Stimulated activated CD4-positive, alpha-beta T cell treated with anti-CD3 and anti-CD28 coated beads, Interleukin-15, amount 100 ng/mL, for 24 hours (primary cell): ENCODE measurements at places on chromosomes 3 and 15.
A peak's percentile ranks its signal among the peaks of the same experiment; 100 is the strongest.

DNA sequence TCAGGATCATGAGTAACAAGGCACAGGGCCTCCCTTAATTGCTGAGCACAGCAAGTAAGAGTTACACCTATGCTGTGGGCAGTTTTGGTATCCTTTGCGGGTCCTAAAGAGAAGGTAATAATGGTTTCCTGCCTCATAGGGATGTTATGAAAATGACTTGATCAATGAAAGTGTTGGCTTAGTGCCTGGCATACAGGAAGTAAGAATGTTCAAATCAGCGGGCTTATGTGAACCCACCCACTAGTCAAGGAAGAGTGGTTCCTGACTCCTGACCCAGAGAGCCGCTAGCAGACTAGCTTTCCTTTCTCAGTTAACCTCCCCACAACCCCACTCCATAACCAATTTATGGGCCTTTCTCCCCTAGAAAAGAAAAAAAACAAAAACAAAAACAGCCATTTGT lies 5.2 kb upstream of the ADAMTS9 start:
- DNase-seq, result no peak

DNA sequence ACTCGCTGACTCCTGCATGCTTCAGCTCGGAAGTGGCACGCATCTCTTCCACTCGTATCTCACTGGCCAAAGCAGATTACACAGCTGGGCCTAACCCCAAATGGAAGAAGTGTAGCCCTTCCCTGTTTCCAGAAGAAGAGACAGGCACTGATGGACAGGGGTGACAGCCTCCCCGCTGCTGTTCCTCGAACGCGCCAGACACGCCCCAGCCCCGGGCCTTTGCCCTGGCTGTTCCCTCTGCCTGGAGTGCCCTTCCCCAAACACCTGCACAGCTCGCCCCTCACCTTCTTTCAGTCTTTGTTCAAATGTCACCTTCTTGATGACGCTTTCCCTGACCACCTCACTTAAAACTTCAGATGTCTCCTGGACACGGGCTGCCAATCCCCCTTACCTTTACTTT lies 26.0 kb upstream of the CYP11A1 start:
- DNase-seq, result no peak

DNA sequence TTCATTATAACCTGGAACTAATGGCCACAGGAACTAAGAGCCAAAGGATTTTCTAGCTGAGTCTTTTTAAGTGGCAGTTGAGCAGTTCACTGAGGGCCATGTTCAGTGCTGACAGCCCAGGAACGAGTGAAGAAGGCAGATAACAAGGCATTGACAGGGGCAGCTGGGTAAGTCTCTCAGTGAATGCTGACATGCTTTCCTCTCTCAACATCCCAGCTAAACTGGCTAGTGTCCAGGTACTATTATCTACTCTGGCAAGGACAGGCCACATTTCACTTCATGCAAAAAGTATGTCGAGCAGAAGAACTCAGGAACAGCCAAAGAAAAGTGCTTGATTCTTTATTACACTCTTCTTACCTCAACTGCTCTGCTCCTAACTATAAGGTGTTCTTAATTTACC lies 515.9 kb downstream of the NLGN1 start:
- no peak for DNase-seq

- no peak for DNase-seq
Observed at GRCh38 chr15:70775160-70775559, 11.8 kb upstream of the UACA start.

- no peak for DNase-seq
Observed at GRCh38 chr3:161153480-161153879, 48.3 kb upstream of the B3GALNT1 start.

- DNase-seq, result no peak
Observed at GRCh38 chr3:191783024-191783423, 322.1 kb downstream of the PYDC2 start.

DNA sequence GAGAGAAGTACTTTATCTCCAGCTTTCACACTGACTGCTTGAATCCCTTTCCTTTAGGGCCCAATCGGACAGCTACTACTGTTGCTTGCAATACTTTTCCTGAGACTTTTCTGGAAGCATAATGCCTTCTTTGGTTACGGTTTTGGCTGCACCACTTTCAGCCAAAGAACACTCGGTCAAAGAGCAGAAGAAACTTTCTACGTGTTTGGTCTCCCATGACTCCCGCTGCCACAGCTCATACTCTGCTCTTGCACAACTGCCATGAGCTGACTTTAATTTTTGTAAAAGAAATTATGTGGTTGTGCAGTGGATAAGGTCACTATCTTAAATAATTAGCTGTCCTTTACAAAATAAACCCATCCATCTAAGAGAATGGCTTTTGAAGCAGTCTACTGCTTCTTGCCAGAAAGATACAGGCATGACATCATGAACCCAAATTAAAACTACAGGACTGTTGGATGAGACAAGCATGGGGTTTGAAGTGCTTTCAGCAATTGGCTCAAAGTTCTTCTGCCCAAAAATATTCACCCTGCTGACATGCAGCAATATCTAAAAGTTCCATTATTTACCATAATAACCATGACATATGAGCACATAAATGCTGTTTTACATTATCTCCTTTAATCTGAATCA lies 42.0 kb downstream of the PROS1 start:
- no peak for DNase-seq

DNA sequence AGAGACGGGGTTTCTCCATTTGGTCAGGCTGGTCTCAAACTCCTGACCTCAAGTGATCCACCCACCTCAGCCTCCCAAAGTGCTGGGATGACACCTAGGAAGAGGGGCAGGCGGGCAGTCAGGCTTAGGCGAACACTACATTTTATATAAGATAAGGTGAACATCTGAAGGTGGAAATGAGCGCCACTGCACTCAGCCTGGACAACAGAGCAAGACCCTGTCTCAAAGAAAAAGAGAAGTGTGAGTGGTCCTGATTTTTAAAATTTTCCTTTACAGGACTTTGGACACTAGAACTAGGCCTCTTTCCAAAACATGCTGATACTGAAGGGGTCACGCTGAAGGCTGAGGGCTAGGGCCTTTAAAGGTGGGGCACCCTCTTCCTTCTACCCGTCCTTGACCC lies 48.0 kb downstream of the ZDHHC19 start:
- DNase-seq, result no peak

DNA sequence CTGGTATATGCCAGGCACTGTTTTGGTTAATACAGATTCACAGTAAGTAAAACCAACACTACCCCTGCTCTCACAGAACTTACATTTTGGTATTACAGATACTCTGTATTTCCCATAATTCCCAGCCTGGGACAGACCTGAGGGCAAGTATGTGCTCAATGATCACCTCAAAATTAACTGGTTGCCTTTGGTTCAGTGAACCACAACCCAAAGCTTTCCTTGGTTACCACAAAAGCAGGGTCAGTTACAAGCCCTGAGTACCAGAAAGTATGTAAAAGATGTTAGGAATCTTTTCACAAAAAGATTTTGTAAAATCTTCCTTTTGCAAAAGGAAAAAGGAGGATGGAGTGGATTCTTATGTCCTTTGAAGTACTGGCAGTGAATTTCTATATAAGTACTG lies 72.2 kb upstream of the GUCA1C start:
- DNase-seq, result no peak

- no peak for DNase-seq
Observed at GRCh38 chr15:56495053-56495452, 30.1 kb upstream of the MNS1 start.

DNA sequence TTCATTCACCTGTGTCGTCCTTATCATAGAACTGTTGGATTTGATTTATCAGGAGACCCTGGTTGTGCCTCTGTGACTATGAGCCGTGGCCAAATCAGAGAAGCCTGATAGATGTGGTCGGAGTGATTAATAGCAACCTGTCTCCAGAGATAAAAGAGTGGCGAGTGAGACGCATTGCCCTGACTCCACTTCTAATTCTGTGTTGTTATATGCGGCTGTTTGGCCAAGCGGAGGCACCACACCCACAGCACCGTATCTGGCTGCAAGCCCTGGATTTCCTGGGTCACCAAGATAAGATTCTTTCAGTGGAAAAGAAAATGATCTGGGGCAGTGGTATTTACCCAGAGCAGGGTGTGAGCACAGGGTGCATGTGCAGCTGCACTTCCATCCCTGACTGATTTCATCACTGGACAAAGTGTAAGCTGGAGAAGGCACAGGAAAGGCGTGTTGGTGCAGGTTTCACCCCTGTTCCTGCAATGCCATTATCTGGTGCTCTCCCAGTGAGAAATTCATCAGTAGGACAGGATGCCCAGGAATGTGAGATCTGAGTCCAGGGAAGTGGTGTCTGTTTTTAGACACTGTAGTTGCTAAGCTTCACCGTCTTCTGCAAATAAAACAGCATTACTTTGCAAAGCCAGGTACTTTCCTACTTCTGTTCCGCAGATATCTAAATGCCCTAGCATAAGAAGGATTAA lies 84.6 kb downstream of the CD47 start:
- no peak for DNase-seq

GRCh38 chr3:66494959-66495667 lies 5.7 kb downstream of the LRIG1 start:
- DNase-seq, result no peak

DNA sequence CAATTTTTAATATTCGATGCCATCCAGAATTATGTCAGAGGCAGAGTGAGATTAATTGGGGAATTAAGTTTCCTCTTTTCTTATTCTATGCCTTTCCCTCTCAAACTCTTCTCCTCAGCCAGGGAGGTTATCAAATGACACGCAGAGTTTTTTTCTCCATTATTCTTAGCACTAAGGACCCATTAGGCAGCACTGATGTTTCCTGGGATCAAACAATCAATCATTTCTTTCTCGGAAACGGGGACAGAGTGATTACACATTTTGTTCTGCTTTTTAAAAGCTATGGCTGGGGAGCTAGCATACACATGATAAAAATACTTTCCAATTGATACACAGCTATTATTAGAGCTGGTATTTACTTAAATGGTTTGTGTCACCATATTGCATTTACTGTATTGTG lies 35.3 kb upstream of the PSMD6 start:
- no peak for DNase-seq

- DNase-seq, result peak; percentile 78
Observed at GRCh38 chr15:70488002-70488605, 275.3 kb downstream of the UACA start.

- DNase-seq, result no peak
Observed at GRCh38 chr3:55620351-55621025, 133.4 kb upstream of the WNT5A start.

- DNase-seq, result no peak
Observed at GRCh38 chr3:30733209-30733608, 126.8 kb downstream of the TGFBR2 start.

DNA sequence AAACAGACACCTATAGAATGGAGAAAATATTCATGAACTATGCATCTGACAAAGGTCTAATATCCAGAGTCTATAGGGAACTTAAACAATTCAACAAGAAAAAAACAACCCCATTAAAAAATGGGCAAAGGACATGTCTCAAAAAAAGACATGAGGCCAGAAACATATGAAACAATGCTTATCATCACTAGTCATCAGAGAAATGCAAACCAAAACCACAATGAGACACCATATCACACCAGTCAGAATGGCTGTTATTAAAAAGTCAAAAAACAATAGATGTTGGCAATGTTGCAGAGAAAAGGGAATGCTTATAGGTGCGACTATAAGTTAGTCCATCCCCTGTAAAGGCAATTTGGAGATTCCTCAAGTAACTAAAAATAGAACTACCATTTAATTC lies 11.4 kb upstream of the HDGFL3 start:
- DNase-seq, result no peak

- DNase-seq, result no peak
Observed at GRCh38 chr3:129577366-129577765, 29.1 kb downstream of the PLXND1 start.

DNA sequence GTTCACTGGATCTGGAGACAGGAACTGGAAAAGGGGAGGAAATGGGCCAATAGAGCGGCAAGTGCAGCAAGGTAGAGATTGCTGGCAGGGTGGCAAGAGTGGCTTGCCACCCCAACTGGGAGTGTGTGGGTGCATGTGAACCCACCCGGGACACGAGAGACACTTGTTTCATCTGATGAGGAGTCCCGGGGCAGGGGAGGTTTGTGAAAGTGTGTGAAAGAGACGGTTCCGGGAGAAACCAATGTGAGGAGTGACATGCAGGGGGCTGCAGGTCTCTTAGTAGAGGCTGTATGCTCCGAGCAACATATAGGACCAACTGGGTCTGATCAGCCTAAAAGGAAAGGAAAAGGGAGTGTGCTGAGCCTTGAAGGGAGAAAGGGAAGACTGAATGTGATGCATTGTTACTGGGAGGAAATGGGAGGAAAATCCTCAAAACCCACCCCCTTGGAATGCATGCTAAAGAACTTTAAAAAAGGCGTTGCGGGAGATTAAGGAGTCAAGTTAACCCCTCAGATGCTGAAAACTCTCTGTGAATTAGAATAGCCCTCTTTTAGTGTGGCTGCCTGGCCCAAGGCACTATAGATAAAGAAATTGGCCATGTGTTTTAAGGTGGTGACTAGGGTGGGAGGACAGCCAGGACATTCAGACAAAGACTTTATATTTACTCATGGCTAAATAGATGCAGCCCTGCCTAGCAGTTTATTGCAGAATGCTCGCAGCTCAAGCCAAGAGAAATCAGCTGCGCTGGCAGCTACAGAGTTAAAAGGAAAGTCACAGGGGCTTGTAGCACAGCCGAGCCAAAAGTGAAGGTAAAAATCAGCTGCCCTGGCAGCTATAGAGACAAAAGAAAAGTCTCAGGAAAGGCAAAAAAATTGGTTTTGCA lies 9.1 kb upstream of the SLC9C1 start:
- no peak for DNase-seq
